Stimulated activated CD4-positive, alpha-beta T cell treated with anti-CD3 and anti-CD28 coated beads, Interleukin-12 subunit alpha, Interleukin-12 subunit beta, amount 100 ng/mL, for 4 hours (primary cell): ENCODE measurements at places on chromosomes 12 and 14.
A peak's percentile ranks its signal among the peaks of the same experiment; 100 is the strongest.

- no peak for DNase-seq
These were observed 33.6 kb downstream of the RPGRIP1 start for GRCh38 chr14:21313512-21313911.

- DNase-seq: no peak
These were observed 139.9 kb downstream of the ADGRD1 start for GRCh38 chr12:131093604-131093955.

GRCh38 chr14:71855399-71856036, 76.7 kb upstream of the RGS6 start:
- DNase-seq: peak; percentile 51

DNA sequence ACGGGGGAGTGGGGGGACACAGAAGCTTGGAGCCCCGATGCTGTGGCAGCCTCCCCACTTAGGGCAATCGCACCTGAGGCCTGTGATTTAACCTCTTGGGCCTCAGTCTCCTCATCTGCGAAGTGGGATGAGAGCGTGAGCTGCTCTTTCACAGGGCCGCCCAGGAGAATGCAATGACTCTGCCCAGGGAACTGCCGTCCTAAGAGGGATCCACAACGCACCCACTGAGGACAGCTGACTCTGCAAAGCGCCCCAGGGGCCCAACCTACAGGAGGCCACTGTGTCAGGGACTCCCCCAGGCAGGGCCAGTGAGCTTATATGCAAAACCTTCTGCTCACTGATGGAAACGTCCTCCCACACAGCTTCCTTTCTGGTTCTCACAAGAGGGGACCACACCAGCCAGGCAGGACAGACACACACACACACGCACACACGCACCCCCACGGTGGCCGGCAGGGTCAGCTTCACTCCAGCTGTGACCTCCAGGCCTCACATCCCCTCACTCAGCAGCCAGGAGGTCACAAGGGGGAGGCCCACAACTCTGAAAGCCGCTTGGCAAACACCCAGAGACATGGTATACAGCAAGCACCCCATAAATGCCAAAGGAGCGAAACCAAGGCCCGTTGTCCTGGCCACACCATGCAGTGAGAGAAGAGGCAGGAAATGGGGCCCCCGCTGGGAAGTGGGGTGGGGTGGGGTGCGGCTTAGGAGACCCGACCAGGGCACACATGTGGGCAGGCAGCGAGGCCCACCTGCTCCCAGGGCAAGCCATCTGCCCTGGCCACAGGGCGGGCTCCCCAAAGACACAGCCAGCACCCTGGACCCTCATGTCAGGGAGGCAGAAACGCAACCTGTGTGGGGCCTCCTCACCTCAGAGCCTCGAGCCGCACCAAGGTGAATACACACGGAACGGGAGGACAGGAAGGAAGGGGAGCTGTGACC, 73.3 kb downstream of the NCOR2 start:
- DNase-seq: peak; percentile 35

- no peak for DNase-seq
These were observed 84.2 kb downstream of the PIWIL1 start for GRCh38 chr12:130421896-130422295.

- no peak for DNase-seq
These were observed 309.6 kb upstream of the ATXN7L3B start for GRCh38 chr12:74227846-74228545.

DNA sequence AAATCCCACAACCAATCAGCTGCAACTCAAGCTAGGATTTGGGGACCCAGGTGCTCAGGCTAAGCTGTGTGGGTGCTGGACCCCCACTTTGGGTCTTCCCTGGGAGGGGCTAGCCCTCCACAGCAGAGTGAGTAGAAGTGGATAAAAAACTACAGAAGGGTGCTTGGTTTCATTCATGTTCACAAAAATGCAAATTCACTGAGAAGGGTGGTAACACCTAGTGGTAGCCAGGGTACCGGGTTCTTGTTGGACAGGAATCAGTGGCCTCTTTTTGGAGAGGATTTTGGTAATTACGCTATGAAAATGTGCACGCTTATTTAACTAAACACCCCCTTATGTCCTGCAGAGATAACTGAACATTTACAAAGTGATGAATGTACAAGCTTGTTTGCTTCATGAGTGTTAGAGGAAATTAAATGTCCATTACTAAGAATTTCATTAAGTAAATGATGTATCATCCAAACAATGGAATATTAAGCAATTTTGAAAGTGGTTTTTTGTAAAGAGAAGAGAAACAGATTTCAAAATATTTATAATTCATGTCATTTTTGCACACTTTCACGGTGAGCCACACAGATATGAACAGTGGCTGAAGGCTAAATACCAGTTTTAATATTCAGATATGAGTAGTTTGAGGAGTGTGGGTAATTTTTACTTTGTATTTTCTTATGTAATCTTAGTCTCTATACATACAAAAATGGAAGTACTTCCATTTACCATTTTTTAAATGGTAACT, 78.3 kb downstream of the DDX51 start:
- DNase-seq: no peak

DNA sequence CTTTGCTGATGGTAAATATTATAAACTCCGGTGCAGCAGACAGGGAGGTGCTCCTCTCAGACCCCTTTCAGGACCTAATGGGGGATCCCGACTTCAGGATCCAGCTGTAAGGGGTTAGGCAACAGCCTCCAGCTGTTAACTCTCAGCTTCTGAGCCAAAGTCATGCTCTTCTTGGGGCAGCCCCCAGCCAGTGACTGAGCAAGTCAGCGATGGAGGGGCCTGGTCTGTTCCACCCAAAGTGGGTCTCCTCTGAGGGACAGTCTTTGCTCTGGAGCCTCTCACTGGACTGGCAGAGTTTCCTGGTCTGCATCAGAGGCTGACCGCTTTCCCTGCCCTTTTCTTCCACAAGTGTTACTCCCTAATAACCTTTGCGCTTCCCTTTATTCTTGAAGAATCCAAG, 184.2 kb upstream of the DIO3 start:
- no peak for DNase-seq

GRCh38 chr12:52415870-52416750, 10.0 kb upstream of the KRT82 start:
- no peak for DNase-seq

DNA sequence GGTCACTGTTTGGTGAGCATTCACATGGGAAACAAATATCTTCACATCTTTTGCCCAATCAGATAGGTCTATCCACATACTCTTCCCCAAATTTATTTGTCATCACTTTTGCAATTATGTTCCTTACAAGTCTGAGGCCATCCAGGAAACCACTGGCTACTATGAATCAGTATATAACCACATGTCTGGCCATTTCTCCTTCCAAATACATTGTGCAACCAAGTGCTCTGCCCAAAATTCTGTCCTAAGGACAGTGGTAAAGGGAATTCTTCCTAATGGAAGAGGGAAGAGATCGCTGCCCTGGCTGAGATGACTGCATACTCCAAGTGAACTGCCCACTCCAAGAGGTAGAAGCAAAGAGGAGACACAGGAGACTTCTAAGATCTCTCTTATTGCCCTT, 148.9 kb upstream of the MAX start:
- DNase-seq: no peak

DNA sequence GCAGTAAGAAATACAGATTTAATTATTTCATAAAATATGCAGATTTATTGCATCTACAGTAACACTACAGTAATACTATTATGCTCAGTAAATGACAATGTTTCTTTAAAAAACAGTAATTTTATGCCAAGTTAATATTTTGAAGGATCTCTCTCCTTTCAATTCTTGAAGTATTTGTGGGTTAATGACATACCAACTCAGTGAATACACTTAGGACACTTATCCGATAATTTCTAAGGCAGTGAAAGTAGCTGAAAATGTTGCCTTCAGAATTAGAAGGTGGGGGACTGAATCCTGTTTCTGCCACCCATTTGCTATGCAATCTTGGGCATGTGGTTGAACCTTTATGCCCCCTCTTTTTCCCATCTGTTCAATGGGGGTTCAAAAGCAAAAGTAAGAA, 24.8 kb upstream of the IFNG-AS1 start:
- DNase-seq: no peak

DNA sequence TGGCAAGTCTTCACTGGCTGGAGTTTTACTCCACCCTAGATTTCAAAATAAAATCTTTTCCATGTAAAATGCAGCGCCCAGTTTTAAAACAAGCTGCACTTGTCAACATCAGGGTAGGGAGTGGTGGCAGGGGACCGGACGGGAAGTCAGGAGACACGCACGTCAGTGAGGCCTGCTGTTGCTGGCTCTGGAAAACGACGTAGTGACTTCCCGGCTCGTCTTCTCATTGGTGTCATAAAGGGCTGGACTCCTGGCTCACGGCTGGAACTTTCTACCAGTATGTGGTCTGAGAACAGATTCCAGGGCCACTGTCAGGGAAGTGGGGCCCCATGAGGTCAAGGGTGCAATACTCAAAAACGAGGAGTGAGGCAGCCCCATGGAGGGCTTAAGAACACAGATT, 64.2 kb upstream of the FOXN3 start:
- no peak for DNase-seq

GRCh38 chr12:96751626-96752025, 155.4 kb upstream of the NEDD1 start:
- no peak for DNase-seq

DNA sequence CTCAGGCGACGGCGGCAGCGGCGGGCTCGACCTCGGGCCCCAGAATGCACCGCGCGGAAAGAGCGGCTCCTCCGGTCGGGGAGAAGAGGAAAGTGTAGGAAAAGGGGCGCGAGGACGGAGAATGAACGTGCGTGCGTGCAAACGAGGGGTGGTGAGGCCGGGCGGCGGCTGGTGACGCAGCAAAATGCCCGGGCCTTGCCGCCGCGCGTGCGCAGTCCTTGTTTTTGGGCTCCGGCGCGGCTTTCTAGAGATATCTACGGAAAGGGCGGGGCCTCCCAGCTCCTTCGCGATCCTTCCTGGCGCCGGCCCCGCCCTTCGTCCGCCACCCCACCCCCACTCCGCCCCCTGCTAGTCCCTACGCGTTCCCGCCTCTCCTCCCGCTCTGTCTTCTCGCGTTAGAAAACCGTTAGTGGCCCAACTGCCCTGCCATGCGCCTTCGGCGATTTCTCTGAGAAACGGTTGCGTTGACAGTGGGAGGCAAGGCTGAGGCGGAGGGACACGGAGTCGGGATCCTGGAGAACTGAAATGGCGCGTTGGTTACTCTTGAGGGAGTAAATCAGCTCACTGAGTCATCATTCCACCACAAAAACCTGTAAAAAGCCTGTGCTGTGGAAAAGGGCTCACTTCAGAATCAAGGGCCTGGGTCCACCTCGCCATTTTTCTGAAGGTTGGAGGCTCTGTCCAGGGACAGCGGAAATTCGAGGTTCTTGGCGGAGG, at the start of gene PTGES3:
Gene PTGES3, minus strand, starts transcription at position 156 of the 717 bp plus-strand sequence. CDS start 285 bp downstream, outside the sequence.
- peak; percentile 98 for DNase-seq

GRCh38 chr12:82437744-82438143, 79.4 kb downstream of the METTL25 start:
- no peak for DNase-seq

DNA sequence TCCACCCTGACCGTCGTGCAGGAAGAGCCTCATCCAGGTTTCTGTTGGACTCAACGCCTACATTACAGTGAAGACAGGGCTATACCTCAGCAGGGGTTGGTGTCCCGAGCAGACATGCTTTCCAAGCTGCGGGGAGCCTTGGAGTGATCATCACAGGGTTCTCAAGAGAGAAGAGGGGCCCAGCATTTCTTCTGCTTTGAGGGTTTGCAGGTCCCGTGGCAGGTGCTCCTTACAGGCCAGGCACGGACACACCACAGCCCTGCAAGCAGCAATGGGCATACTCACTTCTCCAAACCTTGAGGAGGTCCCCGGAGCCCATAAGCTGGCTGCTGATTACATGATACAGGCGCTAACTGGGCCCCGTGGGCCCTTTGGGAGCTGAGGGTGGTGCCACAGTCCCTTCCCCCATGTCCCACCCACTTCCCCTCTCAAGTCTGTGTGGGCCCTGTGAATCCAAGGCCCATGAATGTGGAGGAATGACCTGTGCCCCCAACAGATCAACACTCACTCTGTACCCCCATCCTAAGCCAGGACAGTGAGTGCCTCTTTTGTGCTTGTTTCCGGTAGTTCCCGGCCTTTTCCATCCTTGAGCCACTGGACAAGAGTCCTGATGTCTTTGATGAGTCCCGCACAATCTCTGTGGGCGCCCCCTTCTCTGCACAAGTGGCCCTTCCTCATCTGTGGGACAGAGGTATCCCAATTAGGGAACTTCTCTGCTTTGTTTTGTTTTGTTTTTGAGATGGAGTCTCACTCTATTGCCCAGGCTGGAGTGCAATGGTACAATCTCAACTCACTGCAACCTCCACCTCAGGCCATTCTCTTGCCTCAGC, 1.1 kb downstream of the AQP2 start:
- no peak for DNase-seq

GRCh38 chr12:124039276-124039675, 66.3 kb downstream of the ZNF664 start:
- no peak for DNase-seq

GRCh38 chr12:99055299-99055698, 410.2 kb downstream of the APAF1 start:
- DNase-seq: no peak

DNA sequence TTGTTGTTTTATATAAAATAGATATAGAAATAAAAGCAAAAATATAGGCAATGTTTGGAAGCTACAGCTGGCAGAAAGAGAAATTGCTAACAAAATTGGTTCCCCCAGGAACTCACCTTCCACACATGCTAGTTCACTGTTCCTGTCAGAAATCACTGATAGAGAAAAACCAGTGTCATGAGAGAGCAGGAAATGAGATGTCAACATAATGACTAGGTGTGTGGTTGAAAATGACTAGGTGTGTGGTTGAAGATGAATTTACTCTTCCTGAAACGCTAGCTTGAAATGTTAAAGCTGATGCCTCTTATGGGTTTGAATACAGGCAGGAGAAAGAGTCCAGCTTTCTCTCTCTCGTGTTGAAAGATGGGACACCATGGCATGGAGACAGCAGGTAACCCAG, 216.3 kb downstream of the C12orf42 start:
- no peak for DNase-seq

DNA sequence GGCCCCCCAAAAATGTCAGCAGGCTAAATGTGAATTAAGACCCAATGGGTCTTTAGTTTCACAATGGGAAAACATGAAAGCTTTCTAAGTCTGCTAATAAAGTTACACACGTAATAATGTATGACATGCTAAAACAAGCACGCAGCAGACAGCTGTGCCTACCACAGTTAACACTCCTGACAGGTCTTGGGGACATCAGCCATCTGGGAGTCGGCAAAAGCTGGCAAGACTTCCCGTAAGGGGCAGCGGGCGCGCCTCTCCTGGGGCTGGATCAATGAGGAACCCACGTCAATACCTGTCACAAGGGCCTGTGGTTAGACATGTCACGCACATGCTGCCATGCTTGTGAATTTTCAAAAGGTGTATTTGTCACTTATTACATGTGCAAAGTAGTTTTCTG, 45.0 kb downstream of the ACTN1 start:
- no peak for DNase-seq
